Lower leg skin (tissue), 4 donors: ENCODE measurements at places on chromosomes 7 and 10.

DNA sequence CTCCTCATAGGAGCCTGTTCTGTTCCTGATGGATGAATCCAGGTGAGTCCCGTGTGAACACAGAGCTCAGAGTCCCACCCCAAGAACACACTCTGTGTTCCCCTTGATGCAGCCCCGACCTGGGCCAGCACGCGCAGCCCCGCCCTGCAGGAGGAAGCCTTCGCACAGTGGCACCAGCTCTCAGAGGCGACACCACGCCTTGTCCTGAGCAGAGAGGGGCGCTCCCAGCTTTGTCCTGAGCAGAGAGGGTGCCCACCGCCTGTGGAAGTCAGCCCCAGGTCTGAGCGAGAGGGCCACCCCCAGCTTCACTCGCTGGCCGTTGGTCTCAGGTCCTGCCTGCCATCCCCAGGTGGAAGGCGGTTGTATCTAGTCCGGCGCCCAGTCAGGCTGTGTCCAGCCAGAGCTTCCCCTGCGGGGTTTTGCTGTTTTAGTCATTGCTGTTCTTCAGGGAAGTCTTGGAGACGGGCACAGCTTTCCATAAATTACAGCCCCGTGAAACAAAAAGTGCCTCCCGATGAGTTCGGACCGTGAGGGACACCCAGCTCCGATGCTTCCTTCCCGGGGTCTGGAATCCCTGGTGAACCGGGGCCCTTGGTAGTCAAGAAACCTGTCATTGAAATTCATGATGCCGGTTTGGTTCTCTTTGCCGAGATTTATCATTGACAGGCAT lies 43.6 kb downstream of the NKX6-2 start:
- DNase-seq, result no peak

GRCh38 chr7:29511337-29511736 lies 52.3 kb upstream of the PRR15 start:
- no peak for DNase-seq

DNA sequence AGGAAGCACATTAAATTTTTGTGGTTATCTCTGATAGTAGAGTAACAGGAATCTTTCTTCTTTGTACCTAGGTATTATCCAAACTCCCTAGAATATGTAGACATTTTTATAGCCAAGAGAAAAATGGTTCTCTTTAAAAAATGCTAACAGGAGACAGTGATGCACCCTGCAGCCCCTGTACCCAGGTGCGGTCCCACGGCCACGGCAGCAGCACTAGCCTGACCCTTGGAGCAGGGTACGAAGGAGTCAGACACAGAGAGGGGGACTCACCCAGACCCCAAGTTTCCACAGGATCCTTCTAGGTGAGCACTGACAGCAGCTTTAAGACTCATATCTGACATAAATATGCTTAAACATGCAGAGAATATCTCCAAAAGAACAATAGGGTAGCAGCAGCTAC lies 60.4 kb downstream of the NUDCD3 start:
- DNase-seq, result no peak

- no peak for DNase-seq
These were observed 55.2 kb upstream of the DKK1 start for GRCh38 chr10:52258799-52259425.

GRCh38 chr7:2791390-2791789 lies 52.7 kb downstream of the GNA12 start:
- DNase-seq, result no peak

DNA sequence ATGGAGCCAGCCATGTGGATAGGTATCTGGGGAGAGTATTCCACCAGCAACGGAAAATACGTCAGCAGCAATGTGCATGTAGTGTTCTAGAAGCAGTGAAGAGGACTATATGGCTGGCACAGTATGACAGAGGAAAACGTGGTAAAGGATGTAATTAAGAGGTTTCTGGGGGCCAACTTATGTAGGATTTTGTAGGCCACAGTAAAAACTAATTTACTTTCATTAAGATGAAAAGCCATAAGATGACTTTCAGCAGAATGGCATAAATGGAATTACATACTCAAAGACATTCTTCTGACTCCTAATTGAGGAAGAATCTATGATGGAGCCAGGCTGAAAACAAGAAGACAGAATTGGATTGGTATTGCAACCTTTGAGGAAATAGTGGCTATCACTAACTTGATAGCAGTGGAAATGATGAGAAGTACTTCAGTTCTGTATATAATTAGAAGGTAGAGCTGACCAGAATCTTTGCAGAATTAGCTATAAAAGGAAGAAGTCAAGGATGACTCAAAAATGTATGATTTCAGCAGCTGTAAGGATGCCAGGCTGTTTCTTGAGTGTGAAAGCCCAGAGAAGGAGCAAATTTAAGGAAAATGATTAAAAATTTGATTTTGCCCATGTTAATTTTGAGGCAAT lies 156.7 kb downstream of the MBL2 start:
- no peak for DNase-seq

DNA sequence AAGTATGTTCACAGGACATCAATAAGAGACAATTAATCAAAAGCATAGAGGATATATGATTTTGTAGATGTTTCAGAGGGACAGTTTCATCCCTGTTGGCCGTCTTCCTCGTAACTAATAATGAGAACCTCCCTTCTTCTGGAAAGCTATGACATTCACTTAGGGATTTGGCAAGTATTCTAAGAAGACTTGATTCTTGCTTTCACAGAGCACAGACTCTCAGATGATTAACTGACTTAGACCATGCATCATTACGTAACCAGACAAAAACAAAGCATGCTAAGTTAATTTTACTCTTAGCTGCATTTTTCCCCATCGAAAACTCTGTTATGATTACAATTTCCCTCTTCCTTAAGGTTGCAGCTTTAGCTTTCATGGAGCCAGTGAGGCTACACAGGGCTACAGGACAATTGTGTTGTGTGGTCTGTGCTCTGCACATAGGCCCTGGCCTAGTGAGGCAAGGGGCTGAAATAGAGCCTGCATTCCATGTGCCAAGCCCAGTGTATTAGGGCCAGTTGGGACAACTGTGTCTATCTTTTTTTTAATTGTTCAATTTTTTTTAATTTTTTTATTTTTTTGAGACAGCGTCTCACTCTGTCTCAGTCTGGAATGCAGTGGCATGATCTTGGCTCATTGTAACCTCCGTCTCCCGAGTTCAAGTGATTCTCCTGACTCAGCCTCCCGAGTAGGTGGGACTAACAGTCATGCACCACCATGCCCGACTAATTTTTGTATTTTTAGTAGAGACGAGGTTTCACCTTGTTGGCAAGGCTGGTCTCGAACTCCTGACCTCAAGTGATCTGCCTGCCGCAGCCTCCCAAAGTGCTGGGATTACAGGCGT lies 105.3 kb downstream of the PLXDC2 start:
- DNase-seq, result no peak

DNA sequence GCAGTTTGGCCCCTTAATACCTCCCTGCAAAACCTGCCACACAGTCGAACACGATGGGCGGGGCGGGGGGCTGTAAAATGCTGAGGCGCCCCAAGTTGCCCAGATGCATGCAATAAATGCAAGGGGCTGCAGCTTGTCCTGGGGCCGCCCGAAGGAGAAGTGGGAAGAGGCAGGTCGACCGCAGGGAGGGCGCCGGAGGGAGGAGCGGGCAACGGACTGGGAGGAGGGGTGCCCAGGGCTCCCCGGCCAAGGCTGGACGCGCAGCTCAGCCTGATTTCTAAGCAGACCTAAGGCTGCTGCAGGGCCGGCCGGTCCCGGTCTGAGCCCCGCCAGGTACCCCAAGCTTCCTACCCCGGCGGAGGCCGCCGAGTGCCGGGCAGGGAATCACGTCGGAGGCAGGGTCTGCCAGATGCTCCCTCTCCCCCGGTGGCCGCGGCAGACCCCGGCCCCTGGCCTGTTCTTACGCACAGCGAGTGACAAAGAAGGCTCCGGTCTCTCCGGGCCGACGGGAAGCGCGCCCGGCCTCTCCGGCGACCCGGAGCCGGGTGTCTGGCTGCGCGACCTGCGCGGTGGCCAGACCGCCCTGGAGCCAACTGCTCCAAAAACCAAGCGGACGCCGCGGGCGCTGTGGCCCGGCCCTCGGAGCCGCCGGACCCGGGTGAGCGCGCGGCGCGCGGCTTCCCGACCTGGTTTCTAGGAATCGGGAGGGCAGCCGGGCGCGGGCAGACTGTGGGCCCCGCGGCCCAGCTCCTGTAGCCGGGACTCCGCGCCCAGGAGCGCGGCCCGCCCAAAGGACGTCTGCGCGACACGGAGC lies 744 bp upstream of the EBF3 start:
- DNase-seq, result peak; percentile 87

- no peak for DNase-seq
These were observed 524.8 kb downstream of the GRM8 start for GRCh38 chr7:126727930-126728391.

DNA sequence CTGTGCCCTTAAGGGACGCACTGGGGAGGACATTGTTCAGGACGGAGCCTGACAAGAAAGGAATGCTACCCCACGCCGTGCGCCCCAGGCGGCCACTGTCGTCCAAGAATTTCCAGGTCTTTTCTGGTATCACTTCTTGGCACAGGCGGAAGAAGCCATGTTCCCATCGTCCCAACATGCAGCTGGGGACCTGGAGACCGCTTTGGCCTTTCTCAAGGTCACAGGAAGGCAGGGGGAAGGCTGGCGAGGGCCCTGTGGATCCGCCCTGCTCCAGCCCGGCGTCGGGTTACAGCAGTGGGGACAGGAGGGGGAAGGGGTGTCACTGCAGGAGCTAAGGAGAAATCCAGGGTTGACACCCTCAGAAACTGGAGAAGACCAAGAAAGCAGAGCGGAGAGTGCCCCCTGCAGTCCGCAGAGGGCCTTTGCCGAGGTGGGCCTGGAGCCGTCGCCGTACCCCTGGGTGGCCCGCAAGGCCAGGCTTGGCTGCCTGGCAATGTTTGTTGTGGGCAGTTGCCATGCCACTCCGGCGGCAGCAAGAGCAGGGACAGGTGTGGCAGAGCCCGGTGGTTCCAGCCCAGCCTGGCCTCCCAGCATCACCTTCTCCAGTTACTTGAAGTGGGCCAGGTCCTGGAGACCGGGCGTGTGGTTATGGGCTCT lies 104.1 kb downstream of the LHPP start:
- no peak for DNase-seq

DNA sequence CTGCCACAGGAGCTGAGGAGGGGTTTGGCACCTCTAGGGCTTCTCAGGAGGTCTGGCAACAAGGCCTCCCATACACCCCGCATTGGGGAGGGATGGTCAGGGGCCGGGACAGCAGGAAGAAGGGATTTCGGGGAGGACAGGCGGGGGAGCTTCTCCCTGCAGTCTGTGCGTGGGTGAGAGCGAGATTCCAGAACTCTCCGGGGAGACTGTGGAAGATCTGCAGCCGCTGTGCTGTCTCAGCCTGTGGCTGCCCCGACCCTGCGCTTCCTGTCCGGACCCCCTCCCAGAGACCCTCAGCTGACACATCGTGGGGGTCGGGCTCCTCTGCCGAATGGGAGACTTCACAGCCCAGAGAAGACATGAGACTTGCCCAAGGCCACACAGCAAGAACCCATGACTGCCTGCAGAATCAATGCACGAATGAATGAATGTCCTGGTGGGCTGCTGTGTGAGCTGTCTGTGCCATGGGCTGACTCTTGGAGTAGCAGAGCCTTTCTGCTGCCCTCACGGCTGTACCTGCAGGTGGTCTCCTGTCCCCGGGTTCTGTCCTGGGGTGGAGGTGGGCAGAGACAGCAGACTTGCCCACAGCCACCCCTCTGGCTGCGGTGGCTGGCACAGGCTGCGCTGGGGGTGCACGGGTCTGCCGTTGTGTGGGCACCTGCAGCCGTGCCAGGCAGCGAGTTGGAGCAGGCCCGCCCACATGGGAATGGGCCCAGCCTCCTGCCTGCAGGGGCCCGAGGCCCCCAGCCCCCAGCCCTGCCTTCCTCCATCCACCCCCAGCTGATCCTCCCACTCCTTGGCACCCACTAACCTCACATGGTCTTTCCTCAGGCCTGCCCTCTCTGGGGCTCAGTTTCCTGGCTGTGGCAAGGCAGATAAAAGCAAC lies 16.3 kb upstream of the LFNG start:
- no peak for DNase-seq

DNA sequence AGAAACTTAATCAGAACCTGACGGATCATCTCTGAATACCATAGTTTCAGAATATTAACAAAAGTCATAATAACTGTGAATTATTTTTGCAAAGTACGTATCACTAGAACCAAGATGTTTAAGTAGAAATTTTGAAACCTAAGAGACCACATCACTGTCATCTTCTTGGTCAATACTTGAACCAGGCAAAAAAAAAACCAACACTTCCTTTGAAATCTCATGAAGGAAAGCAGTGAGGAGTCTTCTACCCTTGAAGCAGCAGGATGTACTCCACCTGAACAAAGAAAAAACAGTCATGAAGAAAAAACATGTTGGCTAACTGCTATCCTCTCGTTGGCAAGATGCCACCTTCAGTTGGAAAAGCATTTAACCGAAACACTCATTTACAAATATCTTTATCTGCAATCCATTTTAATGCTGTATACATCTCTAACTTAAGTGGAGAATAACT lies 82.4 kb downstream of the SRPK2 start:
- DNase-seq, result no peak
